NCI-H1092 (cell line): ENCODE measurements at places on chromosomes 5 and 9.

DNA sequence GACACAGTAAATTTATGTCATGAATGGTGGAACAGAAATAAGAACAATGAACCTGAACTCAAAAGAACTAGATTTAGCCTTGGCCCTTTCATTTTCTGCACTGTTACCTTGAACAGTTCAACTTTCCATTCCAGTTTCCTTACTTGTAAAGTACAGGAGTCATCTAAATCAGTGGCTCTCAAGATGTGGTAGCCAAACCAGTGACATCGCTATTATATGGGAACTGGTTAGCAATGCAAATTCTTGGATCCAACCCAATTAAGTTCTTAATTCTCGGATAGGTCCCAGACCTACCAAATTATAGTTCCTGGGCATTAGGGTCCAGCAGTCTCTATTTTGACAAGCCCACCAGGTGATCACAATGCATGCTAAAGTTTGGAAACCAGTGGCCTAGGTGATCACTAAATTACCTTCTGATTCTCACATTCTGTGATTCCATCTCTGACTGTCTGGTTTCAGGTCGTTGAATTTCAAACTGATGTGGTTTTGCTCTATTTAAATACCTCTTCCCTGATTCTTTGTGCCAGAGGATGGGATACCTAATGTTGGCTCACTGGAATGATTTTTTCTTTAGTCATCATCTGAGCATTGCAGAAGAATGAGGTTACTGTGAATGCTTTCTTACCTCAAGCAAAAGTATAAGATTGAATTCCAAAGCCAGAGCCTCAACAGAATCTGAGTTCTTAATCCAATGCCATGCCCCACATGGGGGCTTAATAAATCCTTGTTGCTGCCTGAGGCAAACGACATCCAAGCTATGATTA is 253.8 kb downstream of the ENC1 start:
- DNase-seq, result no peak

GRCh38 chr9:14203356-14204056 is 110.4 kb downstream of the NFIB start:
- peak; percentile 60 for DNase-seq

DNA sequence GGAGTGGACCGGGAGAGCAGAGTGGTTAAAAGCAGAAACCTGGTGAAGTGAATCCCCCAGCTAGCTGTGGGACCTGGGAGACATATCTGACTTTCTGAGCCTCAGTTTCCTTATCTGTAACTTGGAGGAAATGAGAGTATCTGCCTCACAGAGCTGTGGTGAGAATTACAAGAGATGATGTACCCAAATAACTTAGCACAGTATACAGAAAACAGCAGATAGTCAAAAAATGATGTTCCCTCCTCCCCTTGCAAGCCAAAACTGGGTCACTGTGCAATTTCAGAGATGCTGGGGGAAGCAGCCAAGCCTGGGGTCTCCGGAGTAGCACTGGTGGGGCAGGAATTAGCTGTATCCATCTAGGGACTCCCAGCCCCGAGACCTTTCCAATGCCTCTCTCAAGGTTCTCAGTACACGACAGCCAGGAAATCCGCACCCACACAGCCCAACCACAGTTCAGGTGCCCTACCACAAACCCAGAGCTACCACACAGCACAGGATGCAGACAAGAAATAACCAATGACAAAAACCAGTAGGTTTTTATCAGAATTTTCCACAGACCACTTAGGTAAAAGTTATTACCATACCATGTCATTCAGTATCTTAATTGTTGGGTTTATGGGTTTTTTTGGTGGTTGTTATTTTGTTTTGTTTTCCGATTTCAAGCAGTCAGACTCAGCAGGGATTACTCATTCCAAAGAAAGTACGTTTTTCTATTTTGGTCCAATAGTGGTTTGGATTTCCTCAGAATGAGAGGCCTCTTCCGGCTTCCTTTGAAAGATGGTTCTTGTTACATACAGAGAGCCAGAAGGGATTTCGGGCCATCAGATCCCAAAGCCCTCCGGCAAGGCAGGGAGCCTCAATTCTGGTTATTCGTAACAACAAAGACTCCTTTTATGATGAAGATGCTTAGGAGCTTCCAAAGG is 4.9 kb upstream of the HRH2 start:
- DNase-seq, result no peak

DNA sequence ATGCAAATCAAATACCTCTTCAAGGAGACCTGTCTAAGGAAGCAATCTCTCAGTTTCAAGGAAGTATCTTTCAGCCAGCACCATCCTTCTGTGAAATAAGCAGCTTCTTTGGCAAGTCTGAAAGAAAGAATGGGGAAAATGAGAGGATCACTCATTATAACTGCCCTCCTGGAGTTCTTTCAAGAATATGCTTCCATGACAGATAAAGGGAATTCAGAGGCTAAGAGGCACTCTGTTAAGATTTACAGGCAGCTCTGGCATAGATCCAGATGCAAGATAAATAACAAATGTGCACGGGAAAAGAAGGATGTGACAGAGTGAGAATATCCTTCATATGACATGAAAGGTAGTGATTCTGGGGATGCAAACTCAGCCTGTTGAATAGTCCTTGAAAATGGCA is 348.2 kb upstream of the CCNG1 start:
- DNase-seq, result peak; percentile 6

DNA sequence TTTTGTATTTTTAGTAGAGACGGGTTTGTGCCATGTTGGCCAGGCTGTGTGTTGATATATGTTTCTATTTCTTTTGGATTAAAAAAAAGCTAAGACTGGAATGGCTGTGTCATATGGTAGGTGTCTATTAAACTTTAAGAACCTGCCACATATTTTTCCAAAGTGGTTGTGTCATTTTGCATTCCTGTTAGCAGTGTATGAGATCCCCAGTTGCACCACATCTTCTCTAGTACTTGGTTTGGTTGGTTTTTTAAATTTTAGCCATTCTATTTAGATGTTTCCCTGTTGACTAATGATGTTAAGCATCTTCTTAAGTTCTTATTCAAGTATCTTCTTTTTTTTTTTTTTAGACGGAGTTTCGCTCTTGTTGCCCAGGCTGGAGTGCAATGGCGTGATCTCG is 36.2 kb upstream of the MEGF9 start:
- no peak for DNase-seq

GRCh38 chr9:88398016-88398415 is 9.8 kb downstream of the SPIN1 start:
- DNase-seq, result no peak

- no peak for DNase-seq
Measured at GRCh38 chr5:140365282-140365681, 5.3 kb downstream of the SLC4A9 start.

GRCh38 chr9:33177086-33177485 is 9.9 kb upstream of the B4GALT1 start:
- DNase-seq, result no peak

- DNase-seq, result no peak
Measured at GRCh38 chr9:91843623-91844148, 106.3 kb downstream of the ROR2 start.

- DNase-seq, result no peak
Measured at GRCh38 chr5:74660140-74660539, 19.6 kb upstream of the ENC1 start.

DNA sequence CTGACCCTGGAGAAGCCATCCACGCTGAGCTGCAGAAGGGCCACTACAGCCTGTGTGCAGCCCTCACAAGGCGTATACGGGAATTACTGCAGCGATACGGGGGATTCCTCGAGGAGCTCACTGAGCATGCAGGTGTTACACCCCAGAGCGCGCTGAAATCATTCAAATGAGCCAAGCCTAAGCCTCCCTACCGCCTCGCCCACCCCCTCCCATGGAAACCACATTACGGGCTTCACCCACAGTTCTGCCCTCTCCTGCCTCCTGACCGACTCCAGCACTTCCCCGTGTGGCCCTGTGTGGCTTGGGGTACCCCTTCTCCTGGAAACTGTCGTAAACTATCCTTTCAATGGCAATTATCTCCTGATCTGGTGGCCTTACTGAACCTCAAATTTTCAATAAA is 13.3 kb downstream of the SURF6 start:
- DNase-seq, result no peak

GRCh38 chr5:141476132-141476911 is 556 bp downstream of the PCDHGC3 start:
- DNase-seq, result no peak

DNA sequence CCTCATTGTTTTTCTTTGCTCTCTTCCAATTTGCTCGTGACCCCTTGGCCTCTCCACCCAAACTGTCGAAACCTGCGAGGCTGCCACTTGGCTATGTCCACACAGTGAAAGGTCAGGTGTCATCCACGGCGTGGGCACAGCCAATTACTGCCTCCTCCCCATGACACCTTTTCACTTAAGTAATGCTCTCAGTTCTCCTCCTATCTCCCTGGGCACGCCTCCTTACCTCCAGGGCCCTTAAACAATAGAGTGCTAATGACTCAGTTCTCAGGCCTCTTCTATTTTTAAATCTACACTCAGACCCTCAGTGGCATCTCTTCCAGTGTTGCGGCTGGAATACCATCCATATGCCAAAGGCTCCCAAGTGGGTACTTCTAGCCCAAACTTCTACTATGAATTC is 256.8 kb downstream of the ROR2 start:
- no peak for DNase-seq

DNA sequence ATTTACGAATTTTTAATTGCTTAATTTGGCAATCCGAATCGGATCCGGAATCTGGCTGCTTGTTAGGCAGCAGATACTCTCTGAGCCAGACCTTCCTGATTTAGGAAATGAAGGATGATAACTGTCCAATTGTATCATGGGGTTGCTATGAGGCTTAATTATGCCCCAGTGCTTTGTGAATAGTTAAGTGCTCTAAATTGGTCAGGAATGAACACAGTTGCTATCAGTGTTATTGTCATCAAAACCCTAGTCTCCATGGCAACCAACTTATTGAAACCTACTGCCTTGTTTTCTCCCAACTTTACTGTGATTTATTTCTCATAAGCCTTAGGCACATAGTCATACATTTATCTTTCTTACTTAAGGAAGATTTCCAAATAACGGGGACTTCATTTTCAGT is 47.9 kb downstream of the MAMDC2 start:
- no peak for DNase-seq

GRCh38 chr5:127957183-127957582 is 126.4 kb upstream of the SLC12A2 start:
- DNase-seq, result no peak

- no peak for DNase-seq
Measured at GRCh38 chr9:134899818-134900217, 17.9 kb downstream of the FCN1 start.

GRCh38 chr5:56983593-56984361 is 31.9 kb upstream of the MIER3 start:
- no peak for DNase-seq

- no peak for DNase-seq
Measured at GRCh38 chr5:90390326-90390725, 19.2 kb downstream of the CETN3 start.

DNA sequence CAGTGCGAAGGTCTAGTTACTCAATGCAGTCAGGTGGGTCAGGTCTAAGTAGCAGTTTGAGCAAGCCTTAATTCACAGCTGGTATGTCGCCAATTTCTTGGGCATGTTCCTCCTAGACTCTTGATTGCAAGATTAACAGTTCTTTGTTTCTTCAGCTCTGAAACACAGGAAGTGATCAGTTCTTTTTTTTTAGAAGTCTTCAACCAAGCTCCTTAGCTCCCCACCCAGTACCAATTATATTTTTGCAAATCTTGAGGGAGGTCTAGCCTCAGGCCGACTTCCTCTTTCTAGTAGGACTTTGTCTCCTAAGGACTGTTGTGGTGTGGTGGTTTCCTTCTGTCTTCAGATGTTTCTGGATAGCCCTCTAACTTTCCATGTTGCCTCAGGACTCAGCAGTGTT is 2054.2 kb downstream of the MAT2B start:
- DNase-seq, result no peak

- no peak for DNase-seq
Measured at GRCh38 chr9:109590966-109591365, 92.9 kb upstream of the PTPN3 start.

DNA sequence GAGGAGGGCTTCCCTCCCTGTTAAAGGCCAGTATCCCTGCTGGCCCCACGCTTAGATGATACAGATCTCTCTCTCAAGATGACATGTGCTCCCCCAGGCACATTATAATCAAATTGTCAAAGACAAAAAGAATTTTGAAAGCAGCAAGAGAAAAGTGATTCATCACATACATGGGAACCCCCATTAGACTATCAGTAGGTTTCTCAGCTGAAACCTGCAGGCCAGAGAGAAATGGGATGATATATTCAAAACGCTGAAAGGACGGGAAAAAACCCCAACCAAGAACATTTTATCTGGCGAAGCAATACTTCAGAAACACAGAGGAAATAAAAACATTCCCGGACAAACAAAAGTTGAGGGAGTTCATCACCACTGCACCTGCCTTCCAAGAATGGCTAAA is 78.7 kb downstream of the CAMSAP1 start:
- no peak for DNase-seq

DNA sequence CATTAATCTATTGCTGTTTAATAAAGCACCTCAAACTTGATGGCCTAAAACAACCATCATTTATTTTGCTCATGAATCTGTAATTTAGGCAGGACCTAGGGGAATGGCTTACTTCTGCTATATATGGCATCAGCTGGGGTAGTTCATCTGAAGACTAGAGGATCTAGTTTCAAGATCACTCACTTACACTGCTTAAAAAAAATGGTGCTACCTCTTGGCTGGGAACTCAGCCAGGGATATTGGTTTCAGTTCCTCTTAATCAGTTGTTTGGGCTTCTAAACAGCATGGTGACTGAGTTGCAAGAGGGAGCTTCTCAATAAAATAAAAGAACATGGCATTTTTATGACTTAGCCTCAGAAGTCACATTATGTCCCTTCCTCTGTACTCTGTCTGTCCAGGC is 142.0 kb downstream of the FAM114A2 start:
- DNase-seq, result peak; percentile 19

GRCh38 chr5:3650320-3650719 is 54.7 kb downstream of the IRX1 start:
- DNase-seq, result no peak

- no peak for DNase-seq
Measured at GRCh38 chr5:9832921-9833320, 202.8 kb upstream of the TAS2R1 start.

- DNase-seq, result no peak
Measured at GRCh38 chr5:60382716-60383115, 317.2 kb downstream of the DEPDC1B start.
